ENCODE measurements at places on chromosomes 2 and 18.

DNA sequence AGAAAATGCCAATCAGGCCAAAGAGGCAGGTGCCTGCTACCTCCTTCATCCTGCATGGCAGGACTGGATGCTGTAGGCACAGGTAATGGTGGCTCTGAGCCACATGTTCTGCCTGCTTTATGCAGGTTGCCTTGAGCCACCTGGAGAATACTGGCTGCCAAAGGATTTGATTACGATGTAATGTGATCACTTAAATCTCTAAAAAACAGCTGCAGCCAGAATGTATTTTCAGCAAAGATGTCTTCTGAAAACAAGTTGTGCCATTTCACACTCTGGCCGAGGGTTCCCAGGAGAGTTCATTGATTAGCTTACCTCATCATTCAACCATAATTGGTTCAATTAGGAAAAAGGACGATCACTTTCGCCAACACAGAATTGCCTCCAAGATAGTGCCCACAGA, 17.9 kb upstream of the MSGN1 start:
- DNase-seq = no peak
- no peak overlapping the region for H3K27ac ChIP-seq

GRCh38 chr18:37962316-37962966, 396.8 kb upstream of the CELF4 start:
- H3K4me1 ChIP-seq = no peaks in the 10 kb centered on the region
- no peaks in the 10 kb centered on the region for H3K27me3 ChIP-seq
- no peak for DNase-seq
- no peaks in the 10 kb centered on the region for H3K36me3 ChIP-seq
- no peak overlapping the region for H3K27ac ChIP-seq

DNA sequence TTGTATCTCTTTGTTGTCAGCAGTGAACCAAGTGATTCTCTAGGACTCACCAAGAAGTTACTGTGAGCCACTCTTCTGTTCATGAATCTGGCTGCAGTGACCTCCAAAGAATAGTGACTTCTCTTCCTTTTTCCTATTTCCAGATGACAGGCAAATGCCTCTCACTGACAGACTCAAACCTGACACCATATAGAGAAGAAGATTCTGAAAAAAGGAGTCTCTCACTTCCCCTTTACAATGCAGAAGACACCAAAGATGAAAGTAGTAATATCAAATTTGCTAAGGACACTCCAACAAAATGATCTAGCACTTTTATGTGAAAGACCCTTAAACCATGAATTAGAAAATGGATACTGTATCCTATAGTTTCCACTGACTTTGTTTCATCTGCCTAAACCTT, 44.4 kb upstream of the SETBP1 start:
- no peak for DNase-seq
- H3K27me3 ChIP-seq = no peaks in the 10 kb centered on the region

GRCh38 chr2:57796527-57796926, 250.1 kb upstream of the VRK2 start:
- no peaks in the 10 kb centered on the region for H3K4me1 ChIP-seq
- H3K27me3 ChIP-seq = no peaks in the 10 kb centered on the region
- H3K36me3 ChIP-seq = no peaks in the 10 kb centered on the region
- no peak overlapping the region for H3K27ac ChIP-seq
- no peak overlapping the region for H3K4me3 ChIP-seq

DNA sequence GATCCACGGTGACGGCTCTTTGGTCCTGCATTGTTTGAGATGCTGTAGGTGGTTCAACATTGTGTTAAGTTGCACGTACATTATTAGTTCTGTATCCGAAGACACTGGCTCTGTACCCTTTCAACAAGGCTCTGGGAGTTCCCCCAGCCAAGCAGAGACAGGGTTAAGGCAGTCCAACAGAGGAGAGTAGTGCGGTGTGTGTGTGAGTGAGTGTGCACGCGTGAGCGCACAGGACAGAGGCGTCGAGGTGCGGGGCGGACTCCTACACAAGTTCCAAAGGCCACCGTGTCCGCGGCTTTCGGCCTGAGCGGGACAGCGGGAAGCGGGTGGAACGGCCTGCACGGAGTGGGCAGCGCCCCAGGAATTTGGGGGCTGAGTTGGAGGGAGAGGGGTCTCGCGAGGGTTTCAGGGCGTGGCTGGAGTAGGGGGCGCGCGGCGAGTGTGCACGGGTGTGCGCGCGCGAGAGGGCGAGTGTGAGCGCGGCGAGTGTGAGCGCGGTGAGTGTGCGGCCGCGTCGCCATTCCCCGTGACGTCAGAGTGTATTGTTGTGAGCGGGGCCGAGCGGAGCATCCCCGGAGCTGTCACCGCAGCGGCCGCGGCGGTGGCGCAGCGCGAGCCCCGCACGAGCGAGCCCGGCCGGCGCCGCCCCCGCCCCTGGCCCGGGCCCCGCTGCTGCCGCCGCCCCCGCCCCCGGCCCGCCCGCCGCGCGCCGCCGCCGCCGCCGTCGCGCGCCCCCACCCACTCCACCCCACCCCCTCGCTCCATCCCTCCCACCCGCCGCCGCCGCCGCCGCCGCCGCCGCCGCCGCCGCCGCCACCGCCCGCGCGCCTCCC, at the start of gene ASXL3:
TSS of gene ASXL3 (plus strand) at position 535 of the 833 bp plus-strand sequence. CDS start 413 bp downstream, outside the sequence.
- peak within 1 kb of the TSS; percentile 70 for H3K4me3 ChIP-seq
- peaks cover 5% of the 10 kb centered on the region for H3K4me1 ChIP-seq
- H3K27ac ChIP-seq = no peak within 1 kb of the TSS
- peaks cover 3% of the 10 kb centered on the region for H3K36me3 ChIP-seq

GRCh38 chr18:63410792-63411191, 11.5 kb downstream of the VPS4B start:
- no peaks in the 10 kb centered on the region for H3K27me3 ChIP-seq
- H3K36me3 ChIP-seq = peaks cover 31% of the 10 kb centered on the region
- no peak for DNase-seq
- no peak overlapping the region for H3K4me3 ChIP-seq

GRCh38 chr2:46173636-46174250, 123.5 kb upstream of the EPAS1 start:
- H3K36me3 ChIP-seq = no peaks in the 10 kb centered on the region
- H3K4me3 ChIP-seq = no peak overlapping the region
- H3K27me3 ChIP-seq = no peaks in the 10 kb centered on the region
- no peak for DNase-seq

DNA sequence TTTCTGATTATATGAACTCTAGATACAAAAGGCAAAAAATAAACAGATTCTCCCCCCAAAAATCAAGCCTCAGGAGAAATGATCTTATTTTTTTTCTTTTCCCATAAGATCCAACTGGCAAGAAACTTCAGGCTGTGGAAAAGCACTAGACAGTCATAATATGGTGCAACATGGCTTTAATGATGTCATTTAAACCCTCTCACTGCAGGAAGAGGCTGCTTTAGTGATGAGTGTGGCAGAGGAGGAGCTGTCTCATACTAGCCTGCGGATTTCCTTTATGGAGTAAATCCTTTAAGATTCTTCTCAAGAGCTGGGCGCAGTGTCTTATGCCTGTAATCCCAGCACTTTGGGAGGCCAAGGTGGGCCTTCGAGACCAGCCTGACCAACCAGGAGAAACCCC, 83.3 kb upstream of the CD28 start:
- H3K4me3 ChIP-seq = no peak overlapping the region
- no peak for DNase-seq
- H3K27me3 ChIP-seq = no peaks in the 10 kb centered on the region
- no peaks in the 10 kb centered on the region for H3K36me3 ChIP-seq
- H3K27ac ChIP-seq = no peak overlapping the region

DNA sequence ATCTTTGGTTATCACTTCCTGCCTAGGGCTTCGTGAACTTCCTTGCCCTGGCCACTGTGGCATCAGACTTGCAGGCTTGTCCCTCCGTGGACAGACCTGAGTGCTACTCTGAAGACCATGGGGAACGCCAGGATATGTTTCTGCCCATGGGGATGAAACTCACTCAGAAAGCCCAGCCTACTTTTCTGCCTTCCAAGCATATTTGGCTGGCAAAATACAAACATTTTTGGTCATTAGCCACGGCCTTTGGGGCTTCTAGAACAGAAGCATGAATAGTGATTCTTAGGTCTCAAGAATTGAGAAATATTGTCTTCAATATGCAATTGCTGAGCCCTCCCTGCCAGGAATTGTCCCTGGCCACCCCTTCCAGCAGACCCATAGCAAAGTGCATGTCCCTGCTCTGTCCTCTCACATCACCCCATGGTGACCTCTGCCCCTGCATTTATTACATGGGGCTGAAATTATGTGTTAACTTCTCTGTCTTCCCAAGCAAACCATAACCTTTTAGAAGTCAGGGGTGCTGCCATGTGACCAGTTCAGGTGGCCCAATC, 152.4 kb downstream of the OSR1 start:
- H3K27ac ChIP-seq = no peak overlapping the region
- no peaks in the 10 kb centered on the region for H3K36me3 ChIP-seq
- DNase-seq = no peak
- no peak overlapping the region for H3K4me3 ChIP-seq
- H3K4me1 ChIP-seq = no peaks in the 10 kb centered on the region

GRCh38 chr2:98514096-98514639, 69.5 kb downstream of the INPP4A start:
- no peak overlapping the region for H3K4me3 ChIP-seq
- H3K27ac ChIP-seq = peak overlapping the region; percentile 72
- peaks cover 3% of the 10 kb centered on the region for H3K36me3 ChIP-seq
- H3K4me1 ChIP-seq = peaks cover 87% of the 10 kb centered on the region
- no peaks in the 10 kb centered on the region for H3K27me3 ChIP-seq

DNA sequence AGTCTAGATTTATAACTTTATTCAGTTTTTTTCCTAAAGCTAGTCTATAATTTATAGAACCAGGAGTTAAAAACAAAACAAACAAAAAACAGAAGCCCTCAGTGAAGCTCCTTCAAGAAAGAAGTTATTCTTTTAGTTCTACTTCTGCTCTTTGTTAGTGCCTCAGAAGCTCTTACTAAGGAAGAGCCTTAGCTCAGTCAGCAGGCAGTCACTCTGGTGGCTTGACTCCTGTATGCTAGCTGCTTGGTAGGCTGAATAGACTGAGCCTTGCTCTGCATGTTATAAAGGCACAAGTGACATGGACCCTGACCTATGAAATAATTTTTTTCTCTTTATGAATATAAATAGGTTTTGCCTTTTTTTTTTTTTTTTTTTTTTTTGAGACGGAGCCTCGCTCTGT, 24.8 kb downstream of the NCOA1 start:
- DNase-seq = no peak
- H3K4me1 ChIP-seq = peaks cover 59% of the 10 kb centered on the region
- no peak overlapping the region for H3K27ac ChIP-seq
- H3K4me3 ChIP-seq = no peak overlapping the region

GRCh38 chr2:100451092-100451491, 19.2 kb upstream of the NMS start:
- no peak overlapping the region for H3K4me3 ChIP-seq
- DNase-seq = no peak
- H3K27ac ChIP-seq = no peak overlapping the region
- no peaks in the 10 kb centered on the region for H3K4me1 ChIP-seq
- H3K27me3 ChIP-seq = peaks cover 5% of the 10 kb centered on the region

- DNase-seq = no peak
- peak overlapping the region; percentile 83 for H3K27ac ChIP-seq
- peaks cover 14% of the 10 kb centered on the region for H3K27me3 ChIP-seq
- peaks cover 45% of the 10 kb centered on the region for H3K4me1 ChIP-seq
- peaks cover 3% of the 10 kb centered on the region for H3K36me3 ChIP-seq
These were observed 75.1 kb downstream of the CTAGE1 start for GRCh38 chr18:22342625-22343024.

DNA sequence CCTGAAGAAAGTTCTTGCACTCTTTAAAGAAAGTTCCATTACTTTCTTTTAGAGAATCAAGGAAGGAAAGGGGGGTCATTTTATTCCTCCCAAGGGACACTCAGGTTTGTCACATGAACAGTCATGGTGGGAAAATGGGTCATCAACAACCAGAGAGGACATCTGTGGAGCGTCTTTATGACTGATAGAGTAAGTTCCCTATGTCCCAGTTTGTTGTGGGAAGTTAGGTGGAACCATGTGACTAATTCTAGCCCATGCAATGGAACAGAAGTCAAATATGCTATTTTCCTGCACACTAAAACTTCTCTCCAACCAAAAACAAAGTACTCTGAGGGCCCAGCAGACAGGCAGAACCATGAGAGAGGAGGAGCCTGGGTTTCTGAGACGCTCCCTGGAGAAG, 165.6 kb upstream of the SERTAD2 start:
- no peak for DNase-seq
- H3K27me3 ChIP-seq = no peaks in the 10 kb centered on the region
- peak overlapping the region; percentile 93 for H3K27ac ChIP-seq
- H3K4me1 ChIP-seq = peaks cover 28% of the 10 kb centered on the region

DNA sequence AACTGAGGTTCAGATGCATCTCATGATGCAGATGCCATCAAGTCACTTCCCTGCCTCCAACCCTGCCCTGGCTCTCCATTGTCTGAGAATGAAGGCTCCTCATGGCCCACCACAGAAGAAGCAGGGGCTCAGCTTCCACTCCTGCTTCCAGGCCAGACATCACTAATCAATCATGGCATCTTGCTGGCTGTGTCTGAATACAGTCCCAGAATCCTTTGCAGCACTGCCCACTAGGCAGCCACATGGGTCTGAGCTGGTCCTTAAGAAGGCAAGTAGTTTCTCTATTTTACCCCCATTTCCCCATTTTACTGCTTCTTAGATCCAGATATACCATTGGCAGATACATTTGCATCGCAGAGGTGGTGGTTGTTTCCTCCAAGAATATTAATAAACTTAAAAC, 7.3 kb downstream of the ASPRV1 start:
- DNase-seq = no peak
- H3K4me3 ChIP-seq = no peak overlapping the region
- H3K27me3 ChIP-seq = no peaks in the 10 kb centered on the region
- H3K4me1 ChIP-seq = peaks cover 1% of the 10 kb centered on the region

GRCh38 chr2:100832885-100833284, 12.9 kb downstream of the NPAS2 start:
- peaks cover 4% of the 10 kb centered on the region for H3K27me3 ChIP-seq
- H3K4me1 ChIP-seq = peaks cover 6% of the 10 kb centered on the region
- H3K36me3 ChIP-seq = peaks cover 4% of the 10 kb centered on the region
- no peak overlapping the region for H3K4me3 ChIP-seq
- H3K27ac ChIP-seq = no peak overlapping the region
- no peak for DNase-seq

DNA sequence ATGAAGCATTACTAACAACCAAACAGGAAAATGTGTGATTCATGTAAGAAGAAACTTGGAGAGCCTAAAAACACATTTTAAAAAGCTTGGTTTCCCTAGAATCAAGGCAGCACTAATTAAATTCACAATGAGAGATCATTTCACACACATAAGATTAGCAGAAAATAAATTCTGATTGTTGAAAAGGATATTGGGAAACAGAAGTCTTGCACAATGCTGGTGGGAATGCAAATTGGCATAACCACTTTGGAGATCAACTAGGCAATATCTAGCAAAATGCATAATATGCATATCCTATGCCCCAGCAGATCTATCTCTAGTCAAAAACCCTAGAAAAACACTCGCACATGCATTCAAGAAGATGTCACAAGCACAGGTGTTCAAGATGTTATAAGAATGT, 75.3 kb upstream of the SIX3 start:
- H3K27me3 ChIP-seq = peaks cover 36% of the 10 kb centered on the region
- no peak for DNase-seq
- H3K4me3 ChIP-seq = no peak overlapping the region
- H3K36me3 ChIP-seq = no peaks in the 10 kb centered on the region
- no peaks in the 10 kb centered on the region for H3K4me1 ChIP-seq

- H3K4me1 ChIP-seq = peaks cover 5% of the 10 kb centered on the region
- no peak overlapping the region for H3K4me3 ChIP-seq
- H3K27me3 ChIP-seq = no peaks in the 10 kb centered on the region
- H3K27ac ChIP-seq = no peak overlapping the region
- no peaks in the 10 kb centered on the region for H3K36me3 ChIP-seq
These were observed 221.1 kb downstream of the ANAPC1 start for GRCh38 chr2:111662771-111663470.
